ENCODE measurements at places on chromosomes 7 and 10.

- no peak for DNase-seq
Measured at GRCh38 chr10:23818484-23818883, 379.6 kb downstream of the OTUD1 start.

DNA sequence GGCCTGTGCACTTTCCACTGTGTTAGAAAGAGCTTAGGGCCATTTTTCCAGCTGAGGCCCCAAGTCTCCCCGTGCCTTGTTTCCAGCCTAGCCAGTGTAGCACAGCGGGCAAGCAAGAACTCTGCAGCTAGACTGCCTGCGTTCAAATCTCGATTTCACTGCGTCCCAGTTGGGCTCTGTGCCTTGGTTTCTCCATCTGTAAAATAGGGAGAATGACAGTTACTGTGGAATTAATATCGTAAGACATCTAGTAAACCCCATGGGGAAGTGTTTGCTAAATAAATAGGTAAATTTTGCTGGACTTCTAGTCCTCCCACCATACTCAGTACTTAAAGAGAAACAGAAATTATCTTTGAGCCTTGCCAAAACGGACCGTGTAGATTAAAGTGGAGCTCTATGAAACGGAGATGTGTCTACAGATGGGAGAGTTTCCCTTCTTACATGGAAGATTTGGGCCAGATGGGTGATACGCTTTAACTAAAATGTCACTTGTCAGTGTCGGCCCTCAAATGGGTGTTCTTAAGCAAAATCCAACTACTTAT lies 3.5 kb upstream of the HKDC1 start:
- no peak for DNase-seq

GRCh38 chr7:131633342-131633843 lies 77.0 kb upstream of the PODXL start:
- no peak for DNase-seq

DNA sequence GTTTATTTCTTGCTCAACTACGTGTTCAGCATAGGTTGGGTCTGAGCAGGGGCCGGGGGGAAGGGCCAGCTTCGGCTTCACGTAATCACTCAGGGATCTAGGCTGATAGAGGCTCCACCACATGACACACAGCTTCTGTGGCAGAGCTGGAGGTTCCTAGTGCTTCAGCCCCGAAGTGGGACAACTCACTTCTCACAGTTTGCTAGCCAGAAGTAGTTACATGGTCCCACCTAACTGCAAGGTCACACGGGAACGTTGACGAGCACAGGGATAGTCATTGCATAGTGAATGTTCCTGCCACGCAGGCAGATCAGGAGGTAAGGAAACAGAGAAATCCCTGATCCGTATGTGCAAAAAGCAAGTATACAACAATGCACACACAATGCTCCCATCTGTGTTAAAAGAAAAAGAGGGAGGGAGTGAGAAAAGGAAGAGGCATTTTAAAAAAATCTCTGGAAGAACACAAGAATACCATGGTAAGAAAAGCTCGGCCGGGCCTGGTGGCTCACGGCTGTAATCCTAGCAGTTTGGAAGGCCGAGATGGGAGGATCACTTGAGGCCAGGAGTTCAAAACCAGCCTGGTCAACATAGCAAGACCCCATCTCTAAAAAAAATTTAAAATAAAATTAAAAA lies 16.9 kb downstream of the SMURF1 start:
- no peak for DNase-seq

DNA sequence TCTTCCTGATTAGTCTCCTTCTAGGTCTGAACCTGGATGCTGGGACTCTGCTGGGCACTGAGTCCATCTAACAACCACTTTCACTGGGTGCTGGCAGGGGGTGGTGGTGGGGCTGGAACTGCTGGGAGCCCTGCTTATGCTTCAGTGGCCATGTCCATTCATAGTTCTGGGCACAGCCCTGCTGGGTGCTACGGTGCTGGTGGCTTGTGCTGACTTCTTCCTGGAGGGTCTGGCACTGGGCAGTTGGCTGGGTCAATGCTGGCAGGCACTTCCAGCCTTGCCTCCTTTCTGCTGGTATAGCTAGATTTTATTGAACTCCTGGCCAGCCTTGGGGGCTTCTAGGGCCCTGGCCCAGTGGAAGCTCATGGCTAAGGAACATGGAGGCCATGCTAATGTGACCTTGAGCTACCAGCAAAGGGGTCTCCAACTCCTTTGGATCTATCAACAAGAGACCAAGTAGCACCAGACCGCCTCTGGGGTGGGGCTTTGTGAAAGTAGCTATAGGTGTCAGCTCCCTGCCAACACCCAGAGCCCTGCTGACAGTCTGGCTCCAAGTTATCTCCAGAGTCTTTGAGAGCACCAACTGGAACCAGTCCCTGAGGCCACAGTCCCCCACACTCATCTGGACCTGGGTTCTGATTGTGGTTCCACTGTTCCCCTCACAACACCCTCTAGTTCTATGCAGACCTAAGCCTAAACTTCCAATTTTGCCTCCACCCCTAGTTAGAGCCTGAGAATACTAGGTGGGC lies 99.6 kb downstream of the MAGI2 start:
- no peak for DNase-seq

DNA sequence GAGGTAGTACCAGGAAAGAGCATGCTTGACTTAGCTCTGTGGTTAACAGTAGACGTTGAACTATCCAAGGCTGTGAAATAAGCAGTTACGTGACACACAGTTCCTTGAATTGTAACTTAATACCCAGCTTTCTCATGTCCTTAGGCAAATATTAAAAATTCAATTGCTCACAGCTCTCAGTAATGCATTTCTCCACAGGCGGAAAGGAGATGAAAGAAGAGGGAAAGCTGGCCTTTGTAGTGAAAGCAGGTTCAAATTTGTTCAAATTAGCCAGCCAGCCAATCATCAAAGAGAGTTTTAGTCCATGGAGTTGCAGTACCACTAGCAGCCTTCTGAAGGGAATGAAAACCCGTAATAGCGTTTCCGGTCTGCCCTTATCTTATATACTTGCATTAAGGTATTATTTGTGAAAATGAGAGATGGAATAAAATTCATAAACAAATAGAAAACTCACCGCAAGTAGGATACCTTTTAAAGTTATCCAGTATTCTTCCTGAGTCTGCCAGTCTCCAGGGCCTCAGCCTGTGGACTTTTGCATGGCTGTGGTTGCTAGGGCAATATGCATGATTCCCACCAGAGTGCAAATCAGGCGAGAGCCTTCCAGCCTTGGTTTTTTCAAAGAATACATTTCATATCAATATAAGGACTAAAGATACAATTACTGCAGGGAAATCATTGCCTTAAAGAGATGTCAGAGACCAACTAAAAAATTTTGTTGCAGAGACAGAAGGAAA lies 795.5 kb downstream of the TNS3 start:
- DNase-seq: no peak

DNA sequence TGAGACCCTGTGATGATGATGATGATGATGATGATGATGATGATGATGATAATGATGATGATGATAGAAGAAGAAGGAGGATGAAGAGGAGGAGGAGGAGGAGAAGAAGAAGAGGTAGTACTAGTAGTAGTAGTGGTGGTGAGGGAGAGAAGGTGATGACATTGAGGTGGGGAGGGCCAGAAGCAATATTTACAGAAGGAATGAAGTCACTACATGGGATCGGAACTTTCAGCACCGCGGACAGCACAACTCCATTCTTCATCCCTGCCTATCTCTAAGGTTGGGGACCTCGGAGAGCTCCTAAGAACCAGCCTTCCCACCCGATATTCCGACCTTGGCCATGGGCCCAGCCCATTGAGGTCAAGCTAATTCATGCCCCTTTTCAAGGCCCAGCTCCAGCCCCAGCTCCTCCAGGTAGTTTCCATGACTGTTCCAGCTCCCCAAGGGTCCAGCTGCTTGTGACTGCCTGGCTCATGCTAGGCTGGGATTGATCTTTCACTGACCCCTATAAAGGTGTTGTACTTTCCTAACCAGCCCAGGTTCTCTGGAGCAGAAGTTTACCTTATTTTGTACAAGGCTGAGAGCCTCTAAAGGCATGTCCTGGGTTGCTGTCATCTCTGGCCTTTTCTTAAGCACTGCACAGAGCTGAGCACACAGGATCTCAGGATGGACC lies 10.3 kb downstream of the CRHR2 start:
- DNase-seq: no peak

- no peak for DNase-seq
Measured at GRCh38 chr7:49127359-49127913, 203.1 kb downstream of the CDC14C start.

DNA sequence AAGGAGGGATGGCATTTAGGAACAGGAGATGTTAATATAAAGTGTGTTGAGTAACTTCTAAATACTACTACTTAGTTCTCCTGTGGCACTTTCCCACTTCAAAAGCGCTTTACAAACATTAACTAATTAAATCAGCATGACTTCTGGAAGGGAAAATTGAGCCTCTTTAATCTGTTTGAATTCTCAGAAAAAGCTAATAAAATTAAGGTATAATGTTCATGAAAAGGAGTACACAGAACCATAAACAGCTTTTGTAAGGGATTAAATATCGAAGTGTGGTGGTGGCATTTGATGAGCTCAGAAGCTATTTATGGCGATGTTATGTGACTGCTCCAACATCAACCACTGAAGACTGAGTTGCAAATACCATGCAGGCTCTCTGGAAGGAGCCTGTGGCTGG lies 10.2 kb upstream of the VAX1 start:
- DNase-seq: no peak

DNA sequence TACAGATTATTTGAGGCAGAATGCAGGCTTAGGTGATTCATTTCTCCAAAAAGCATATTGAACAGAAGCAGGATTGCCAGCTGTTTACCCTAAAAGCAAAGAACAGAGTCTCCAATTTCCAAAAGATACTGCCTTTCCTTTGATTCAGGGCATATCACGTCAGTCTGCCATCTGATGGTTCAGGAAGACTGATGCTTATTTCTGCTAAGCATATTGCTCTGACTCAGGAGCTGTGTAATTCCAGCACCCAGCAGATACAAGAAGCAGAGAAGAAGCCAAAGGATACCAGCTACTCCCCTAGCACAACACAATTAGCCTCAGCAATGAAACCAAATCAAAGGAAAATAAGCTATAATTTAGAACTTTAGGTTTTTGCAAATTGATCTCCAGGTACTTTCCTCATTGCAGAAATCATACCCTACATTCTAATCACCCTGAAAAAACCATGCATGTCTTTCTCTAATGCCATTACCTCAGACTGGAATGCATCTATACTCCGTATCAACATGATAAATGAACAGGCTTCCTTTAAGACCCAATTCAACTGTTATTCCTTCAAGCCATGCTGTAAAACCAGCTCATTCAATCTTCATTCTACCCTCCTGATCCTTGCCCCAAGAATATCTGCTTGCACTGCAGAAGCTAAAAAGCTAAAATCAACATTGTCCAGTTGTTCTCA lies 55.1 kb downstream of the ABI1 start:
- no peak for DNase-seq

- no peak for DNase-seq
Measured at GRCh38 chr7:138963675-138964074, 17.5 kb downstream of the KIAA1549 start.

DNA sequence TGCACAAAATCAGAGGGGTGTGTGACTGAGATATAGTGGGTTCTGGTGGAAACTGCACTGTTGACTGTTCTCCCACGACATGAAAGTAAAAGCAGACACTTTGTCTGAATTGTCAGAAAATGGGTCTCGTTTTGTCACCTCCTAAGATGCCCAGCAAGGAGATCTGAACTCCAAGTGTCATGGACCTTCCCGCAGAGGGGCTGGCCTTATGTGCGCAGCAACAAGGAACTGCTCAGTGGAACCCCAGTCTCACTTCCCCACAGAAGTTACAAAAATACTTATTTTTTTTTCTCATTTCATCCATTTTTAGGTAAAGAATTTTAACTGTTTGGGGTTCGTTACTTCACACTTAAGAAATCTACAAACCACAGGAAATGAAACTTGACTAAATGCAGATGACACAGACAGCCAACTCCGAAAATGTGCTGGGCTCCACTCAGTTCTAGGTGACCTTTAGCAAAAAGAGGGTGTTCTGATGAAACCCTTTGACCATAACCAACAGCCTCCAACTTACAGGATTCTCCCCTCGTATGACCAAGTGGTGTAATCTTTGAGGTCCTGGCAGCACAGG lies 115.0 kb downstream of the FAM107B start:
- DNase-seq: no peak

- DNase-seq: no peak
Measured at GRCh38 chr7:1259621-1260243, 27.1 kb downstream of the UNCX start.

DNA sequence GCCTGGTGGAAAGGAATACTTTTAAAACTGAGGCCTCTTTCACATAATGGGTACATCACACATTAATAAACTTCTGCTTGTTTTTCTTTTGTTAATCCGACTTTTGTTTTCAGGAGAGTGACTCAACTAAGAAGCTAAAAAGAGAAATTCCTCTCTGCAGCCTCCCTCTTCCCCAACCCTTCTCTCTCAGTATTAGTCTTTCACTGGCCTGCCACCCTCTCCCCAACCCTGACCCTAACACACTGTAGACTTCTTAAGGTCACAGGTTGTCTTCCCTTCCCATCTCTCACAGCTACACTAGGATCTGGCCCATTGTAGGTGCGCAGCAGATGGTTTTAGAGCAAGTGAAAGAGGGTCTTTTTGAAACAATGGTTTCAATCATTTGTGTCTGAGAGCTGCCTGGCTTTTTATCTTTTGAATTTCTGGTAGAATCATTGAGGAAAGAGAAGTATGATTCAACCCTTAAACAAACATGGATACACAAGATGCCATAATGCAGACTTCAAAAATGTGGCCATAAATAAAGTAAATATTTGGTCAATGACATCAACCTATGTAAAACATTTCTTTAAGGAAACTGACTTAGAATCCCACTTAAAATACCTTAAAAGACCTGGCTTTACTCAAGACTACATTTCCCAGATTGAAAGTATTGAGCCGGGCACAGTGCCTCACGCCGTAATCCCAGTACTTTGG lies 17.9 kb upstream of the FFAR4 start:
- DNase-seq: no peak

GRCh38 chr10:132193907-132194552 lies 7.3 kb downstream of the DPYSL4 start:
- DNase-seq: no peak

- no peak for DNase-seq
Measured at GRCh38 chr10:122258136-122259074, 12.7 kb upstream of the BTBD16 start.

- no peak for DNase-seq
Measured at GRCh38 chr7:54932818-54933543, 85.8 kb upstream of the EGFR start.

DNA sequence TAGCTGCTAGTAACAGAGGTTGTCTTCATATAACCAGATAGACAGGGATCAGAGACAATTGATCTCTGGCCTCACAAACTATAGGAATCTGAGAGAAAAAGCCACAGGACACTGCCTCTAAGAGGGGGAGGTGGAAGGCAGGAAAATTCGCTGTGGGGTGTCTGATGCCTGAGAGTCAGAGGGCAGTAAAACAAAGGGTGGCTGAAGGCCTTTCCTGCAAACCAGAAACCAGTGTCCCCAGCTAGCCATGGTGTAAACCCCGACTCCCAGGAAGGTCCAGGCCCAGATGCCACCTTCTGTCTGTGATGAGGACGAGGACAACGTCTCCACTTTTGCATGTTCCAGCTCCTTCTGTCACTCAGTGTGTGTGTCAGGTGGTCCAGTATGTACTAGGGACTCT lies 215.1 kb downstream of the ADARB2 start:
- DNase-seq: no peak

Measured in stimulated activated CD8-positive, alpha-beta memory T cell treated with anti-CD3 and anti-CD28 coated beads, Interleukin-12 subunit alpha, Interleukin-12 subunit beta, amount 100 ng/mL, for 1 hour (primary cell).